Spleen (tissue), 13 donors: ENCODE measurements at places on chromosomes 16 and 17. TPM values are rescaled to one million over a fixed set of nuclear protein-coding genes. Genes with fewer than 3 reads are reported as not detected.
A peak's percentile ranks its signal among the peaks of the same experiment; 100 is the strongest.

Gene MYADML2
- not detected for total RNA-seq

DNA sequence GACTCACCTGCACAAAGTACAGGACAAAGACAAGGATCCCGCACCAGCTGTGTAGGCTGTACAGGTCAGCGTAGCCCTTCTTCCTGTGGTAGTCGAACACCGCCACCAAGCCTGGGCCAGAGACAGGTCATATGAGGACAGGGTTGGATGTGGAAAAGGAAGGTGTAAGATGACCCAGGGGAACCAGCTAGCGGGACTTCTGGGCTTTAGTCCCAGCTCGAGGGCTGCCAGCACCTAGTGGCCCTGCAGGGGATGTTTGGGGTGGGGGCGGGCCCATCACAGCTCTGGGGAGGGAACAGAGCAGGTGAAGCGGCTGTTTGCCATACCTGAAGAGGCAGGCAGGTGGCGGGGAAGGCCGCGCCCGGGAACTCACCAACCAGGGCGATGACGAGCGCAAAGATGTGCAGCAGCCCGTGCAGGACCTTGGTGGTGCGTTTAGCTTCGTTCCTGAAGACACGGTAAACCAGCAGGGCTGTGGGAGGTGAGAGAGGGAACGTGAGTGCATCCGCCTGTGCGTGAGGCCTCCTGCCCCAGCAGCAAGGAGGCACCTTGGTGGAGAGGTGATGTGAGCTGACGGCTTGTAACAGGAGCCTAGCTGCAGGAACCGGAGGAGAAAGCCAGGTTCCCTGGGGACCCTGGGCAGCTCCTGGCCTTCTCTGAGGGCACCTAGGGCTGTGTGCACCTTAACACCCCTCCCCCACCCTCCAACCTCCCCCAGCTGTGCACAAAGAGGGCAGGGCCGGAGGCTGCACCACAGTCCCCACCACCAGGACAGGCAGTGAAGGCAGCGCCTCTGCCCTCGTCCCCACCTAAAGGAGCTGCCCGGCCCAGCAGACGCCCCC, 10.2 kb downstream of the CYB561 start:
- H3K4me3 ChIP-seq = no peak overlapping the region
- H3K27ac ChIP-seq = no peak overlapping the region
- H3K27me3 ChIP-seq = no peaks in the 10 kb centered on the region
- DNase-seq = no peak
- H3K36me3 ChIP-seq = no peaks in the 10 kb centered on the region
- H3K4me1 ChIP-seq = no peaks in the 10 kb centered on the region

DNA sequence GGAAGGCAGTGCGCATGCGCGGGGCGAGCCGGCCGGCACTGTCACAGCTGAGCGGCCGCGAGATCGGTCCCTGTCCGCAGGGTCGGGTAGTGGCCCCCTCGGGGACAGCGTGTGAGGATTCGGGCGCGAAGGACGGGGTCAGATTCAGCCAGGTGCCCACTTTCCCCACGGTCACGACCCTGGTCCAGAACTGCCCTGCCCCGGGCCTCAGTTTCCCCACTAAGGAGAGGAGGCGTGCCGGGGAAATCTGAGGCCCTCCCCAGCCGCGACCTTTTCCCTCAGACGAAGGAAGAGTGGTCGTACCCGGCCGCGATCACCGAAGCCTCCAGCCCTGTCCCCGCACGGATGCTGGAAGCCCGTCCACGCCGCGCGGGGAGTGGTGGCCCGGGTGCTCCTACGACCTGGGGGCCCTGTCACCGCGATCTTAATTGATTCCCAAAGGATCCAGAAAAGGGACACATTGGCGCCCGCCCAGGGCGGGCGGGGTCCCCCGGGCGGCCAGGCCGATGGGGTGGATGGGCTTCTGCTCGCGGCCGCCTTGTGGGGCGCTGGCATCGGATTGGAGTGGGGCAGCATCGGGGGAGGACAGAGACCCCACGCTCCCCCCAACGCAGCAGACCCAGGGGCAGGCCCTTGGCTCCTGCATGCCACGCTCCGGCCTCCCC, 57.7 kb downstream of the SRL start:
- H3K4me1 ChIP-seq = peaks cover 27% of the 10 kb centered on the region
- H3K27ac ChIP-seq = no peak overlapping the region
- H3K27me3 ChIP-seq = no peaks in the 10 kb centered on the region
- H3K36me3 ChIP-seq = no peaks in the 10 kb centered on the region
- DNase-seq = peak; percentile 81

DNA sequence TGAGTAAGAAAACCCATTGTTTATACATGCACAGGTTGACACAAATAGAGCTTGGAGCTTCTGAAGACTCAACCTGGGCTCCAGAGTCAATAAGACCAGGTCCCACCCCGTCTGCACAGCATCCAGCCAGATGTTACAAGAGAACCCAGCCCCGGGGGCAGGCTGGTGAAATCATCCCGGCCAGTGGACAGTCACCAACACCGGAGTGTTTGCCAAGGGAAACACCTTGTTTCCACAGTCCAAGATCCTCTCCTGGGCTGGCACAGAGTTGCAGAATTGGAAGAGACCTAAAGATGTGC, 90.3 kb downstream of the RAB11FIP4 start:
- peaks cover 12% of the 10 kb centered on the region for H3K27me3 ChIP-seq
- H3K4me1 ChIP-seq = peaks cover 3% of the 10 kb centered on the region
- no peak for DNase-seq
- H3K27ac ChIP-seq = no peak overlapping the region
- H3K36me3 ChIP-seq = no peaks in the 10 kb centered on the region
- no peak overlapping the region for H3K4me3 ChIP-seq

DNA sequence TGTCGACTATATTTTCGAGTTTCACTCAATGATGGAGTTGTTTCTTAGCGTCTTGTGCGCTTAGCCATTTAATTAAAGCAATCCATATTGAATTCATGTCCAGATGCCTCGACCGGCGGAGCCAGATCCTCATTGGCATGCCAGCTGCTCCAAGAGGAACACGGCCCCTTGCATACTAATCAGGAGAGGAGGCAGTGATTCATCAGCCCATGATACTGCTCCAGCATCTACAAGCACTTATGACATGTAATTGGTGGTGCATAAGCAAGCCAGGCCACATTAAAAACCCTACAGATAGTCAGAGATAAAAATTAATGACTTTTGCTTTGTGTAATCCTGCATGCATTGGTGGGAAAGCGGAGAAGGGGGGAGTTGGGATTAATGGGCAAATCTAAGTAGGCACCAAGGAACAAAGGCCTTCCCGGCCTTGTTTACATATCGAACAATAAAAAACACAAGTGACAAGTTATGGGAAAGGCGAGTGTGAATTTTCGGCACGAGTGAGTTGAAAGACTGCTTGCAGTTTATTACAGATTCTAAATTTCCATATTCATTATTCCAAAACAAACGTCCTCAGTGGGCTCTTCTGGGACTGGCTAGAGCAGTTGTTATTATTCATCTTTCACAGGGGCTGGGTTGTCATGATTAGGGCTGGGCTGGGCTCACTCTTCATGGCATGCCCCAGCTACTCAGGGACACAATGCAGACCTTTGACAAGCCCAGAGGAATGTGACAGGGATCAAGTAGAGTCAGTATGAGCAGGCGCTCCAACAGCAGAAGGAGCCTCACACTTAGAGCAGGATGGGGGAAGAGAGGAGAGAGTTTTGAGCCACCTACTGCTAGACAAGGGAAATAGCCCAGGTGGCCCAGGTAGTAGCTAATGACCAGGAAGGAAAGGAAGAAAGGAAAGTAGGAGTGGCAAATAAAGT, 281.7 kb upstream of the ZFHX3 start:
- H3K36me3 ChIP-seq = no peaks in the 10 kb centered on the region
- H3K27me3 ChIP-seq = no peaks in the 10 kb centered on the region
- no peak for DNase-seq
- H3K27ac ChIP-seq = no peak overlapping the region

Gene KRTAP1-5
- total RNA-seq = not detected
